A549 treated with DMSO at 1 μM for 4 hours (cell line): ENCODE measurements at places on chromosomes 13 and 19. TPM values are rescaled to one million over a fixed set of nuclear protein-coding genes. Genes with fewer than 3 reads are reported as not detected.

The C19orf73 gene
- total RNA-seq, result 1.3 to 2.2 TPM (median 2.0 TPM) in 5 replicates

The SMIM44 gene
- total RNA-seq, result not detected in 5 replicates

The PAN3 gene
- 8.0 to 10.2 TPM (median 9.8 TPM) in 5 replicates for total RNA-seq

The PRODH2 gene
- total RNA-seq, result 0.27 to 0.66 TPM (median 0.41 TPM) in 4 of 5 replicates, not detected in the other

The HOMER3 gene
- 24.2 to 33.9 TPM (median 30.5 TPM) in 5 replicates for total RNA-seq
